ENCODE measurements at places on chromosomes 4 and X.

- no peak for DNase-seq
These were observed at the start of gene RTL9 for GRCh38 chrX:110358548-110358947. TSS of gene RTL9 (plus strand) at chrX:110358848. CDS start at chrX:110450618, 91,770 bp downstream.

GRCh38 chr4:5209862-5210261, 158.6 kb downstream of the STK32B start:
- DNase-seq = no peak

DNA sequence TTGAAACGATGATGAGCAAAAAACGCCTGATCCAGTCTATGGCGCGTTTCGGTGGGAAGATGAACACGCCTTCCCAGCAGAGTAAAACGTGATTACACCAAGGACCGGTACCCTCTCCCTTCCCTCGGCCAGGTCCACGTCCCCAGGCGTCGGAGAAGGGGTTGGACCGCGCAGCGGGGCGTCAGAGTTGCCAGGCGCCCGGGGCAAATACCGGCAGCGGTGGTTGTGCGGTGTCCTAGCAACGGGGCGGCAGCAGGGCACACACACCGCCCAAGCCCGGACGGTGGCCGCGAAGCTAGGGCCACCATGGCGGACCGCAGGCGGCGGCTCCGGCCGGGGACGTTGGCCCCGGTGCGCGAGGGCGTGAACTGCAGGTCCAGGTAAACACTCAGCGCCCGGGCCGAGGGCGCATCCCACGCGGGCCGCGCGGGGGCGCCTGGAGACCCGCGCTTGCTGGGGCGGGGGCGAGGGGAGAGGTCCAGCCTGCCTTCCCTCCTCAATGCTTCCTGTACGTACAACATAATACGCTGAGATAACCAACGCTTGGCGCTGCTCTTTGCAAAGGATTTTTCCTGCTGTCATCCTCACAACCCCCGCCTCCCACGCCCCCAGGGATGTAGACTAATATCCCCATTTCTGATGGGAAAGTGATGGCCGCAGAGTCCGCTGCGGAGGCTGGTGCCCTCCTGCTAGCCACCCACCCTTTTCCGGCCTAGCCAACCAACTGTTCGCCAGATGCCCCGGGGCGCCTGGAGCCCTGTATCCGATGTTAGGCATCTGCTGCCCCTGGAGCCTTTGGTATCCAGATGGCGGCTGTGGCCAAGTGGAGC, at the start of gene FAM47E:
FAM47E (plus strand) TSS at position 281 of the 830 bp plus-strand sequence; CDS start at position 307, 26 bp downstream.
- DNase-seq = no peak

- DNase-seq = no peak
These were observed 105.4 kb downstream of the MTNR1A start for GRCh38 chr4:186449954-186450353.

DNA sequence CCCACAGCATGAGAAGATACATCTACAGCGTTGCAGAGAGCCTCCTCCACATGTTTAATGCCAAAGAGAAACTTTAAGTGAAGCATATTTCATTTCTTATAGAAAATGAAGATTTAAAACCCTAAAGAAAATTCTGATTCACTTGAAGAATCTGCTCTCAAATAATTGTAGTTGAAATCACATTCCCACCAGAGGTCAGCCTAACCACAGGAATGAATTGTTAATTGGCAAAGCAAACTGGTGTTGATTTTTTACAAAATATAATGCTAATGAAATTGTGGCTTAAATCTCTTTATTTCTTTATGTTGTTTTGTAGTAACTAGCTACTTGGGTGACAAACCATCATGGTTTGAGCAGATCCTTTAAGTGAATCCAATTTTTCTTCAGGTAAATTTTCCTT, 31.1 kb upstream of the WDR17 start:
- no peak for DNase-seq
